ENCODE measurements at places on chromosomes 12 and 14. TPM values are rescaled to one million over a fixed set of nuclear protein-coding genes. Genes with fewer than 3 reads are reported as not detected.

DNA sequence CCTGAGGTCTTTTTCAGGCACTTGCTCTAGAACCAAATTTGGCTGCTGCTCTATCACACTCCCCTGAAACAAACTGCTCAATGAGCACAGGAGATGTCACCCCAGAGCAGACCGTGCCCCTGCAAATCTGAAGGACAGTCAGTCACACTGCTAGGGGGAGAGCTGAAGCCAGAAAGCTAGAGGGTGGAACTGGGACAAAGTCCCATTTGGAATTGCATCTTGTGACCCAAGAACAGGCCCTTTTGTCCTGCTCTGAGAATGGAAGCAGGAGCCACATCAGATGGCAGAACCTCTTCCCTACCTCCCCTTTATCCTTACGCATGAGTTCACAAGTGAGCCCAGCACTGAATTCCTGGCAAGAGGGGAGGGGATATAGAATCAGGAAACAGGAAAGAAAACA, 64.7 kb downstream of the MAP3K9 start:
- no peak for DNase-seq

- no peak for DNase-seq
These were observed 45.6 kb upstream of the SMCO2 start for GRCh38 chr12:27400856-27401354.

- no peak for DNase-seq
These were observed 13.9 kb downstream of the RAB15 start for GRCh38 chr14:64958201-64958600.

DNA sequence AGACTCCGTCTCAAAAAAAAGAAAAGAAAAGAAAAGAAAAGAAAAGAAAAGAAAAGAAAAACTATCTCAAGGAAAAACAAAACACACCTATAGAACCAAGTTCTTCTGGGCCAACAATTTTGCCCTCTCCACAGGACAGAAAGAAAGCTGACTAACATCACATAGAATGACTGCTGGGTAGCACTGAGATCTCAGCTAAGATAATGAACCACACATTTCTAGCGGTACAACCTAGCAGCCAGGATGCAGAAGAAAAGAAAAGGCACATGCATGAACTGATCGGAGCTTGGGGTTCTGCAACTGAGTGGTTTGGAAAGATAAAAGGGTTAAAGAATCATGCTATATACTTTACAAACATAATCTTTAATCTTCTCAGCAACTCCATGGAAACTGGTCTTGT, 19.5 kb downstream of the TMED10 start:
- no peak for DNase-seq

- DNase-seq: peak; percentile 53
These were observed 44.0 kb downstream of the RBMS2 start for GRCh38 chr12:56565510-56566101.

DNA sequence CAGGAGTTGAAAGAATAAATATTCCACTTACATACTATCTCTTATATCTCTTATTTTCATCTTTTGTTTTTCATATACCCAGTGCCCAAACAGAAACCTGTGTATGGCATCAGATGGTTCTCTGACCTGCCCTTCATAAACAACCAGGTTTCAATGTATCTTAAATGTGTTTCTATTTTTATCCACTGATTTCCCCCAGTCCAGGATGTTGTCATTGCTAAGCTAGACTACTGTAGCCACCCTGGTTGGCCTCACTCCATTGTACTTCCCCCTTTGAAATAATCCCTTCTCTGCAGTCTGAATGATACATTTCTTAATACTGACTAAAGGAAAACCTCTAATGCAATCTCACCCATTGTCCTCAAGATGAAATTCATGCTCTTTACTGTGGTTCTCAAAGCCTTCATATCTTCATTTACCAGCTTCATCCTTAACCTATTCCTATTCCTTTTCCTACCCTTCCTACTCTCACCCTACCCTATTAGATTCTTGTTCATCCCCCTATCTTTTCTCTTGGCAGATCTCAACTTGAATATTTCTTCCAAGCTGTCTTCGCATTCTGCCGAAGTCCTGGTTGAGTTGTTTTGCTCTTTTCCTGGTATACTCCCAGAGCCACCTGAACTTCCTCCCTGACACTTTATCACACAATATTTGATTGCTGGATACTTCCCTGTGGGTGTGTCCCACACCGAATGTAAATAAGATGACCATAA, 312.4 kb downstream of the FOXG1 start:
- DNase-seq: no peak

GRCh38 chr14:35632676-35633075, 98.7 kb downstream of the INSM2 start:
- DNase-seq: no peak

DNA sequence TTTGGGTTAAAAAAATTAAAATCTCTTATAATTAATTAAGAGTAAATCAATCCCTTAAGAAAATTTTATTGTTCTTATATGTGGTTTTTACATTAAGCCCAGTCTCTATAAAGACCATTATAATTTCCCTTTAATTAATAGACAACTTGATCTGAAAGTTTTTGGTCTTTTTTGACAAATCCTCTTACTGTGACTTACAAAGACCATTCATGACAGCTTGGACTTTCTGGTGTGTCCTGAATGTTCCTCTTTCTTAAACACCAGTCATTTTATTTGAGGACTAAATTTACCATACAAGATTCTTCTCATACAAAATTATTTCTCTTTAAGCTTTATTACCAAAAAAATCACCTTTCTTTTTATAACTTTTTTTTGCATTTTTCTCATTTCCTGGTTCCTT, 368.3 kb downstream of the ADGRD1 start:
- DNase-seq: no peak

DNA sequence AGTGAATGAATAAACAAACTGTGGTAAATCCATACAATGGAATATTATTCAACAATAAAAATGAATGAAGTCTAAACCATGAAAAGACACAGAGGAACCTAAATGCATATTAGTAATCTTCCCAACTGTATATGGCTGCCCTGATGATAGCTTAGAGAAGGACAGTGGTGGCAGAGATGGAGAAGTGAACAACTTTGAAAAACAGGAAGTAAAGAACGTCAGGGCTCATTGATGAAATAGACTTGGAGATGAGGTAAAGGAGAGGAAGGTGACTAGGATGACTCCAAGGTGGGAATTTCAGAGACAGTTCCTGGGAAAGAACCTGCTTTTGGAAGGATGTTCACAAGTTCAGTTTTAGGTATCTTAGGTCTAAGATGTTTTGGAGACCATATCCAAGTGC, 36.3 kb upstream of the NT5DC3 start:
- DNase-seq: no peak

- DNase-seq: no peak
These were observed 31.9 kb downstream of the SERPINA3 start for GRCh38 chr14:94644102-94644535.

DNA sequence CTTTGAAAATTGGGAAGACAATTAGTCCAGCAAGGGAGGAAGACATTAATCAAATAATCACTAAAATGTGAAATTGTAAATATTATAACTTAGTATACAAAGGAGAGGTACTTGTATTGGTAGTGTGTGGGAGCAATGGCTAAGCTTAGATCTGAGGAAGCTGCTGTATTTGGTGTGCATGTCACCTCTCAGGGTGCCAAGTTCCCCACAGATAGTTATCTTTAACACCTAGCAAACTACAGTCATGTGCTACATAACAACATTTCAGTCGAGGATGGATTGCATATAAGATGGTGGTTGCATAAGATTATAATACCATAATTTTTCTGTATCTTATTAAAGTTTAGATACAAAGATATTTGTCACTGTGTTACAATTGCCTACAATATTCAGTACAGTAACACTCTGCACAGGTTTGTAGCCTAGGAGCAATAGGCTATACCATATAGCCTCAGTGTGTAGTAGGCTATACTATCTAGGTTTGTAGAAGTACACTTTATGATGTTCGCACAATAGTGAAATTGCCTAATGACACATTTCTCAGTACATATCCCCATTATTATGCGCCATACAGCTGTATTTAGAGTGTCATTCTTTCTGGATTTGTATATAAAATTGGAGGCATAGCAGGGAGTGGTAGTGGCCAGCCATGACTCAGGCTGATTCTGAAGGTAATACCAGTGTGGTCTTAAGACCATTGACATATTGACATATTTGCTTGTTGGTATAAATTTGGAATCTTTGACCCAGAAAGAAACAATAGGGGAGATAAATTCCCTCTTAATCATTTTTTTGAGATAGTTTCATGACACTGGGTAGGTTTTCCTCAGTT, 55.8 kb downstream of the RAD51B start:
- DNase-seq: no peak

- no peak for DNase-seq
These were observed 9.6 kb downstream of the PRKAG1 start for GRCh38 chr12:49008943-49009342.

- DNase-seq: no peak
These were observed 105.1 kb downstream of the STXBP6 start for GRCh38 chr14:24944800-24945199.

- no peak for DNase-seq
These were observed 14.2 kb downstream of the PLEKHH1 start for GRCh38 chr14:67547224-67547780.

GRCh38 chr14:34338056-34338455, 124.0 kb downstream of the SPTSSA start:
- DNase-seq: no peak

DNA sequence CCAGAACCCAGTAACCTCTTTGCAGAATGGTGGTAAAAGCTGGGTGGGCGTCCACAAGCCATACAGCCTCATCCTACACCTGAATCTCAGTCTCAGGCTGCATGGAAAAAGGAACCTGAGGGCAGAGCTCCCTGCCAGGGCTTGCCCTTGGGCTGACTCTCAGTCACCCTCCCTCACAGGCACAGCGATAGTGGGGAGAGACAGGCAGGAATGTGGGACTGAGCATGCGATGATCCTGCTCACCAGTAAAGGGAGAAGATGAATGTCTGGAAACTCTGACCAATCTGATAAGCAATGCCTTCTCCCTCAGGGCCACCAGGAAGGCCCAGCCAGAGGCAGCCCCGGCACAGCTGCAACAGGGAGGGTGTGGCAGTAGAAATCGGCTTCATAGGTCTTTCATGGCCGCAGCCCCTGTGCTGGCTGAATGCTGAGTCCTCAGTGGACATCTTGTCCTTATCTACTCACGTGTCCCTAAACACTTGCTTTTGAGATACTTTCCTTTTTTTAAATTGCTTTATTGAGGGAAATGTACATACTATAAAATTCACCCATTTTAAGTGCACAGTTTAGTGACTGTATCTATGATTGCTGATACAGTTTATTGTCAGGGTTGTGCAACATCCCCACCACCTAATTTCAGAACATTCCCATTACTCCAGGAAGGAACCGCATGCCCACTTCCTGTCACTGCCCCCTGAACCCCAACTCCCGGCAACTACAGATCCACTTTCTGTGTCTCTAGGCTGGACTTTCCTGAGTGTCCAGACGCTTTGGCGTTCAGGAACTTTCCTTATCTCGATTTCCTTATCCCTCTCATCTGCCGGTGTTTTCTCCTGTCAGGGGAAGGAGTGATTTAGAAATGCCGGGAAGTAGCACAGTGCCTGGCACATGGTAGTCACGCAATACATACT, 258.1 kb downstream of the PCNX1 start:
- DNase-seq: no peak

DNA sequence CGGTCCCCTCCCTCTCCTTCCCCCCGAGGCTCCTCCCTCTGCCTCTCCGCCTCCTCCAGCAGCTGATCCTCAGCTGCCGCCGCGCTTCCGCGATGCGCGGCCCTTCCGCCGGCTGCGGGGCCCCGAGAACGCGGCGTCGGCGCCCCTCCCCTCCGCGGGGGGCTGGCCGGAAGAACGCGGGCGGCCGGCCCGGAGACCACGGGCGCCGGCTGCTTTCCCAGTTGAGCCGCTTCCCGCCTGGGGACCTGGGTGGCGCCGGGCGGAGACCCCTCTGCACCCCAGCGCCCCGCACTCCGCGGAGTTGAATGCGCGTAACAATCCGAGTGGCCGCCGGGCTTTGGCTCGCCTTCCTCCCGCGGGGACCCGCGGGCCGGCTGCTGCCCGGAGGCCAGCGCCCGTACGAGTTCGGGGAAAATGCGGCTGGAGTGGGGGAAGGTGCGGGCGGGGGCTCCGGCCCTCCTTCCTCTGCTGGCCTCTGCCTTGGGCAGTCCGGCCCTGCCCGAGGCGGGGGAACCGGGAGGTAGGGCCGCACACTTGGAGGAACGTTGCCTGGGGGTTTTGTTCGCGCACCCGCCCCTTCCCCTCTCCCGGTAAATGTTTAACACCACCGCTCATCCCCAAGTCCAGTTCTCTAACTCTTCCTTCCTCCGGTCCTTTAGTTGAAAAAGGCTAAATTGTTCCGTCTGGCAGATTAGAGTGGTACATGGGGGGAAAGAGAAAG, 393 bp upstream of the DCAF5 start:
- DNase-seq: no peak

GRCh38 chr12:65962036-65962430, 137.8 kb downstream of the HMGA2 start:
- DNase-seq: no peak

DNA sequence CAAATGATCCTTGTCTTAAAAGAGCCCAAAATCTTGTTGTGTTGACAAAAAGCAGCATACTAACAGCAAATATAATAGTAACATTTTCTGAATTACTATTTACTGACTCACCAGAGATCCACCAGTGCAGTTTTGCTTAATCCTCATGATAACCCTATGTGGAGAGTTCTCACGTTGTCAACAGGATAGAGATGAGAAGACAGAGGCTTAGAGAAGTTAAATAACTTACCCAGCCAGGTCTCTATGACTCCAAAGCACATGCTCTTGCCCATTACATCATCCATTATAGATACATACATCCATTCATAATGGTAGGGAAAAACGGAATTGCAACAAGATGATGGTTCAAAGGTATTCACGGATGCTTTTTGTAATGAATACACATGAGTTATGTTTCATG, 111.9 kb downstream of the PAX9 start:
- no peak for DNase-seq

DNA sequence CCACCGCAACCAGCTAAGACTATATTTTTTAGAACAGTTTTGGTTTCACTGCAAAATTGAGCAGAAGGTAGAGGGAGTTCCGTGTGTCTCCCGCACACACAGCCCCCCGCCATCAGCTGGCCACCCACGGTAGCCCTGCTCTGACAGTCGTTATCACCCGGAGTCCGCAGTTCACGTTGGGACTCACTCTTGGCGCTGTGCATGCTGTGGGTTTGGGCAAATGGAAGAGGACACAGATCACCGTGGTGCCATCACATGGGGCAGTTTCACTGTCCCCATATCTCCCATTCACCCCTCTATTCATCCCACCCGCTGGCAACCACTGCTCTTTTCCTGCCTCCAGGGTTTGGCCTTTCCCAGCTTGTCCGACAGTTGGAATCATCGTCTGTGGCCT, 31.8 kb upstream of the ULK1 start:
- DNase-seq: peak; percentile 67

Gene PSME2
- total RNA-seq: 142 TPM

Gene EML5
- total RNA-seq: 0.56 TPM

Gene SLC38A4
- 436 TPM for total RNA-seq

Gene OR6C2
- total RNA-seq: not detected

Gene SIX6
- total RNA-seq: not detected

Gene TAS2R46
- total RNA-seq: 2.6 TPM

Gene LBHD2
- total RNA-seq: not detected

Measured in right lobe of liver (tissue), 6 donors.